GM23248 (cell line): ENCODE measurements at places on chromosomes 12 and 14.
A peak's percentile ranks its signal among the peaks of the same experiment; 100 is the strongest.

DNA sequence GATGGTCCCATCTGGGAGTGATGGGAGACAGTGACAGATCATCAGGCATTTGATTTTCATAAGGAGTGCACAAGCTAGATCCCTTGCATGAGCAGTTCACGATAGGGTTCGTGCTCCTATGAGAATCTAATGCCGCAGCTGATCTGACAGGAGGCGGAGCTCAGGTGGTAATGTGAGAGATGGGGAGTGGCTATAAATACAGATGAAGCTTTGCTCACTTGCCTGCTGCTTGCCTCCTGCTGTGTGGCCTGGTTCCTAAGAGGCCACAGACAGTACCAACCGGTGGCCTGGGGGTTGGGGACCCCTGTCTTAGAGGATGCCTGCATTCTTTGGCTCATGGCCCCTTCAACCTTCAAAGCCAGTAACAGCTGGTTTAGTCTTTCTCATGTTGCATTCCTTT is 130.3 kb downstream of the PTPN11 start:
- no peak for DNase-seq

DNA sequence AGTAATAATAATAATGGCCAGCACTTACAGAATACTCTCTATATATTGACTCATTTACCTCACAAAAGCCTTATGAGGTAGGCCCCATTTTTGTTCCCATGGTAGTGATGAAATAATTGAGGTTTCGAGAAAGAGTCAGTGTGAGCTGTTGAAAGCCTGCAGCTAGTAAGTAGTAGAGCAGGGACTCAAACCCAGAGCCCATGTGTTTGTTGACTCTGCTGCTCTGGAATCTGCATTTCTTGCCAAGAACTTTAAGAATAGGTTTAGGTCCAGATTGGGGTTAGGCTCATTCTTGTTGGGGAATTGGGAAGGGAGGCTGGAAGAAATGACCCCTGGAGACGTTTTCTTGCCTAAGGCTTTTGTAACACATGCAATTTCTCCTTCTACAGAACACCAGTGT is 27.9 kb downstream of the DYRK4 start:
- peak; percentile 17 for DNase-seq

DNA sequence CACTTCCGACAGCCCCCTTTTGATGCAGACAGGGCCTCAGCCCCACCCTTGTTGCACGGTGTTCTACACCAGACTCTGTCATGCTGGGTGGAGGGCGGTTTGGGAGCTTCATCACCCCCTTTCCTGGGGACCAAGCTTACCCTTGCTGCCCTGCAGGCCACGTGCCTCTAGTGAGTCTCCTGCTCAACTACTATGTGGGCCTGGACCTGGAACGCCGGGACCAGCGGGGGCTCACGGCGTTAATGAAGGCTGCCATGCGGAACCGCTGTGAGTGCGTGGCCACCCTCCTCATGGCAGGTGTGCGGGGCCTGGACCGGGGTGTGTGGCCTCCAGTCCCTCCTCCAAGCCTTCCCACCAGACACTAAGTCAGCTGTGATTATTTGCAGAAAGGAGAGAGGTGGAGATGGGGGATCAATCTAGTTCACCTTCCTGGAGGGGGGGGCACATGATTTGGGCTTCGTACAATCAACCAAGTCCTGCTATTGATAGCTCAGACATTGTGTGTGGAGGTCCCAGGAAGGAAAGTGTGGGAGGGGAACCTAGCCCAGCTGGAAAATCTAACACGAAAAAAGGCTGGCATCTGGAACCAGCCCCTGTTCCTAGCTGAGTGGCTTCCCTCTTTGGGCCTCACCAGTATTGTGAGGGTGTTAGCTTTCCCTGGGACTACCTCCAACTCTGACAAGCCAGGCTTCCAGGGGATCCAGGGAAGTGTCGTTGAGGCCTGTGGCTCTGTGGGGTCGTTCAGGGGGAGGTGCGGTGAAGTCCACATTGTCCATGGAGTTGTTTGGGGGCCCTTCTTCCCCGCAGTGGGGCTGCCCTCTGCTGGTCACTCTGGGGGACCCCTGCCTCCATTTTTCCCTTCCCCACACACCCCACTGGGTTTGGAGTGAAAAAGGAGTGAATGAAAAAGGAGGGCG is 1.6 kb downstream of the ANKRD33 start:
- no peak for DNase-seq

DNA sequence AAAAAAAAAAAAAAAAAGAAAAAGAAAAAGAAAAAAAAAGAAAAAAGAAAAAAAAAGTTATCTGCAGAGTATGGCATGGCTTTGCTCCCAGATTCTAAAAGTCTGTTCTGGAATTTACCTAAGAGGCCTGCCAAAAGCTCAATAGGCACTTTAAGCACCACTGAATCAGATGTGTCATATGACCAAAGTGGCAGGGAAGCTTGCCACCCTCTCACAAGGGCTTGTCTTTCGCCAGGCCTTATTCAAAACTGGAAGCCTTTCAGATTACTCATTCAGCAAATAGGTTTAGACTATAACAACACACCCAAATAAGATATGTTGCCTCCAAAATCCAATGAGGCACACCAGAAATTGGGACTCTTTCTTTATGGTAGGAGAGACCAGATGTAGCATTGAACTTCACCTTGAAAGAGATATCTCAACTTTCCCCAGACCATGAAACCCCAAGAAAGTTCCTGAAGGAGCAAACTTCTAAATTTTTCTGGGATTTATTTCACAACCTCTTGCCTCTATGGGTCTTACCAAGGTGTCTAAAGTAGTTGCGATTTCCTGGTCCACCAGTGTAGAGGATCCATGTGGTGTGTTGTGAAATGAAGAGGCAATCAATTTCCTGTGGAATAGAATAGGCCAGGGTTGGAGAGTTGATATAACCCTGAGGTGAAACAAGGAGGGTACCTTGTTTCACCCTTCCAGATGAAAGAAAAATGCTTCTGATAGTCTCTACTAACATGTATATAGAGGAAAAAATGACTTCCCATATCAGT is 218.8 kb downstream of the DAD1 start:
- DNase-seq = peak; percentile 83

DNA sequence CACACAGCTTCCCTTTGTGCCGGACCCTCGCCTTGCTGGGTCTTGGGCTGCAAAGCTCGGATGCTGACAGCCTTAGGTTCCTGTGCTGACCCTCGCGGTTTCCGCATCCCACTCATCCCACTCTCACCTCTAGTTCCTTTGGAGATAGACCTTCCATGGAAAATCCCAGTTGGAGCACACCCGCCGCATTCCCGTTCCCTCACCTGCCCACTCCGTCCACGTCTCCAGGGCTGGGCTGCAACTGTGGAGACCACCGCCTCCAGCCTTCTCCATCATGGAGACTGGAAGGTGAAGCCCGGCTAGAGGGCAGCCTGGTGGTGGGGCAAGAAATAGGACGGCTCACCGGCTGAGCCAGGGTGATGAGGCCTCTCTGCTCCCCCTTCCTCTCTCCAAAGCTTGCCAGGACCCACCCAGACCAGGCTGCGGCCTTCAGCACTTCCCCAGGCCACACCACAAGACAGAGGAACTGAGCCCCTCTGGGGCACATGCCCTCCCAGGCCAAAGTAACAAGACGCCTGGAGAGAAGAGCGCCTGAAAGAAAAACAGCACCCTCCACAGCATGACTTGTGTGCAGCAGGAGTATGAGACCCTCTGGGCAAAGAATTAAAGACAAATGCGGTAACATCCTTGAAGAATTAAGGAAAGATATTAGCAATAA is 15.0 kb downstream of the TMEM121 start:
- no peak for DNase-seq

DNA sequence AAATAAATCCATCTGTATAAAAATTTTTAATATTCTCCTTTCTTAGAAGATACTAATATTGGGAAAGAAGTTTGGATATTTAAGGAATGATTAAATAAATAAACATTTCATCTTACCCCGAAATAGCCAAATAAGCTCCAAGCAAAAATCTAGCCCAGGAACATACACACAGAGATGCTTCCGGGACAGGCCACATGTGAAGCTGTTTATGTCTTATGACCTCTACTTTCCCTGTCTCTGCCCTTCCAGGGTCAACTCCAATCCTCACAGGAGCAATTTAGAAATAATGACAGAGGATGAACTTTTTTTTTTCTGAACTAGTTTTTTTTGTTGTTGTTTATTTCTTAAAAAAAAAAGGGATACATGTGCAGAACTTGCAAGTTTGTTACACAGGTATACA is 89.4 kb downstream of the BTG1 start:
- no peak for DNase-seq

DNA sequence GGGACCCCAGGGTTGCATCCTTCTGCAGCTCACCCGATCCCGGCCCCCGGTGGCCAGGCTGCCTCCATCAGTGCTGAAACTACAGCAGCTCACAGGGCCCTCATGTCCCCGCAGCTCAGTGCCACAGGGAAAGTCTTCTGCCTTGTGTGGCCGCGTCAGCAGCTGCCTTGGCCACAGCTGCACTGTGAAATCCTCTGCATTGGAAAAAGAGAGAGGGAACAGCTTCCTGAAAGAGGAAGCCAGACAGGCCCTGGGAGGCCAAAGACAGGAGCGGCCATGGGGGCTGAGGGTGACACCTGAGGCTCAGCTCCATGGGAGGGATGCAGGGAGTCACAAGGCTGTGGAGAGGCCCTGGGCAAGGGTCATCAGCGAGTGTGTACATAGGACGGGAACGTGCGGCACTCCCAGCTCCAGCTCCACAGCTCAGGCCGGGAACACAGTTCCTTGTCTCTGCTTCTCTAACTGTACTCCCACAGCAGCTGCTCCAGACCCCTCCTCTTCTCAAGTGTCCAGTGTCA is 32.7 kb downstream of the PARP2 start:
- DNase-seq = no peak

DNA sequence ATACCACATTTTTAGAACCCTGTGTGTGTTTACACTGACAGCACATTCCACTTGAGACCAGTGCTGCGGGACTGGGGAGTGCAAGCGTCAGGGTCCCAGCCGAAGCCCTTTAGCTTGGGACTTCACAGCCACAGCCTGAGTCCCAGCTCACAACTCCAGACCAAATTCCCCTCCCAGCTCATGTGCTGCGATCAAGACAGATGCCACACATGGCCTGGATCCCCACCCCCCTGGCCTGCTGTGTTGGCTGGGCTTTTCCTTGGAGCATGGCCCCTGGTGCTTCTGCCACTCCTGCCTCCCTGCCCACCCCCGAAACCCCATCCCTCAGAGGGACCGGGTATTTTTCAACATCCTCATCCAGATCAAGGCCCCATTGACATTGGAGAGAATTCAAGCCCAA is 63.7 kb downstream of the WDR20 start:
- no peak for DNase-seq

DNA sequence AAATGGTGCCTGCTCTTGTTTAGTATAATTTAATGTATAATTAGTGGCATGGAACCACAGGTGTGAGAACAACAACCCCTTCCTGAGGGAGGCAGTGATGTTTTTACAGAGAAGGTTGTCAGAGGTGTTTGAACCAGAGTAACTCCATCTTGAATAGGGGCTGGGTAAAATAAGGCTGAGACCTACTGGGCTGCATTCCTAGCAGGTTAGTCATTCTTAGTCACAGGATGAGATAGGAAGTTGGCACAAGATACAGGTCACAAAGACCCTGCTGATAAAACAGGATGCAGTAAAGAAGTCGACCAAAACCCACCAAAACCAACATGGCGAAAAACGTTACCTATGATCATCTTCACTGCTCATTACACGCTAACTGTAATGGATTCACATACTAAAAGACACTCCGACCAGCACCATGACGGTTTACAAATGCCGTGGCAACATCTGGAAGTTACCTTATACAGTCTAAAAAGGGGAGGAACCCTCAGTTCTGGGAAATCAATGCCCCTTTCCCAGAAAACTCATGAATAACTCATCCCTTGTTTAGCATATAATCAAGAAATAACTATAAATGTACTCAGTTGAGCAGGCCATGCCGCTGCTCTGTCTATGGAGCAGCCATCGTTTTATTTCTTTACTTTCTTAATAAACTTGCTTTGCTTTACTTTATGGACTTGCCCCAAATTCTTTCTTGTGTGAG is 47.8 kb upstream of the LTA4H start:
- no peak for DNase-seq

- peak; percentile 51 for DNase-seq
These were observed 413 bp downstream of the LRP6 start for GRCh38 chr12:12266389-12266872.

GRCh38 chr12:83250866-83251265 is 564.2 kb downstream of the TMTC2 start:
- no peak for DNase-seq
